Effector CD8-positive, alpha-beta T cell (primary cell): ENCODE measurements at places on chromosomes 2 and 18.
A peak's percentile ranks its signal among the peaks of the same experiment; 100 is the strongest.

DNA sequence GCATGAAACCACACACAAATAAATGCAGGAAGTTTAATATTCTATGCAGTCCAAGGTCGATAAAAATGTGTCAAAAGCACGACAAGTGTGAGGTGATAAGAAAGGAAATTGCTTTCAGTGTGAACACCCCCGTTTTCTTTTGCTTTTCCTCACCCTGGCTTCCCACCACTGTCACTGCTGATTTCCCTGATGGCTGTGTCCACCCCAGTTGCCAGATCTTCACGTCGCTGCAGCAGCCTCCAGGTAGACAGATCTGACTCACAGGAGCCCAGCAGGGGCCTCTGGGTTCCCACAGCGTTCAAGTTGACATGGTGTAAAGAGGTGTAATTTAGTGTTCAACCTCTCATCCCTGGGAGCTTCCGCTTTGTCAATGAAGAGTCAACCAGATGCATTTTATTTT, 128.0 kb upstream of the TACR1 start:
- no peak for DNase-seq

GRCh38 chr2:34316788-34317187, 717.7 kb upstream of the FAM98A start:
- DNase-seq: no peak

- DNase-seq: no peak
Measured at GRCh38 chr2:7994397-7994951, 687.4 kb upstream of the ID2 start.

DNA sequence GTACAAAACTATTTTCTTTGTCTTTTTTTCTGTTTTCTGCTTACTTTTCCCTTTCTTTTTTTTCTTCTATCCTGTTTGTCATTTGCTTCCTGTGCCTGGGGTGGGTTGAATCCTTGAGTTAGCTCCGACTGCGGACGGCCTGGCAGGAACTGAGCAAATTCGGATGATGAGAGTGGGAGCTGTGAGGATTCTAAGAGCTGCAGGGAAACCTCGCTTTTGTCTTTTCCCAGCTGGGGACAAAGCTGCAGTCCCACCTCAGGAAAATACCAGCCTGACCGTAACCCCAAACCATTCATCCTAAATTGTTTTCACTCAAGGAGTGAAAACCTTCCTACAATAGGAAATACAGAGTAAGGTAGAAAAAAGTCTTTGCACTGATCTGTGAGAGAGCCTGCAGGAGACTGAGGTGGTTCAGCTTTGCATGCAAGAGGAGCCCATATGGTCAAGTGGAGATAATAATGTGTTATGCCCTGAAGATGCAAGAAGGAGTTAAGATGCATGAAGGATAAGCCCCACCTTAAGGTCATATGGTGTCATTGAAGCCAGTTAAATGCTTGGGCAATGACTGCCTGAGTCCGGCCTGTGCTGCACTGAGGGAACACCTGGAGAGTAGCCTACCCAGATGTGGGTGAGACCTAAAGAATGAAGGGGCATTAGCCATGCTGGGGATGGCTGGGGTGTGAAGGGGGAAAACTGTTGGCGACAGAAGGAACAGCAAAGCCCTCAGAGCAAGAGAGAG, 31.7 kb upstream of the ARL4C start:
- DNase-seq: no peak

GRCh38 chr2:179412112-179412511, 147.5 kb upstream of the SESTD1 start:
- no peak for DNase-seq

DNA sequence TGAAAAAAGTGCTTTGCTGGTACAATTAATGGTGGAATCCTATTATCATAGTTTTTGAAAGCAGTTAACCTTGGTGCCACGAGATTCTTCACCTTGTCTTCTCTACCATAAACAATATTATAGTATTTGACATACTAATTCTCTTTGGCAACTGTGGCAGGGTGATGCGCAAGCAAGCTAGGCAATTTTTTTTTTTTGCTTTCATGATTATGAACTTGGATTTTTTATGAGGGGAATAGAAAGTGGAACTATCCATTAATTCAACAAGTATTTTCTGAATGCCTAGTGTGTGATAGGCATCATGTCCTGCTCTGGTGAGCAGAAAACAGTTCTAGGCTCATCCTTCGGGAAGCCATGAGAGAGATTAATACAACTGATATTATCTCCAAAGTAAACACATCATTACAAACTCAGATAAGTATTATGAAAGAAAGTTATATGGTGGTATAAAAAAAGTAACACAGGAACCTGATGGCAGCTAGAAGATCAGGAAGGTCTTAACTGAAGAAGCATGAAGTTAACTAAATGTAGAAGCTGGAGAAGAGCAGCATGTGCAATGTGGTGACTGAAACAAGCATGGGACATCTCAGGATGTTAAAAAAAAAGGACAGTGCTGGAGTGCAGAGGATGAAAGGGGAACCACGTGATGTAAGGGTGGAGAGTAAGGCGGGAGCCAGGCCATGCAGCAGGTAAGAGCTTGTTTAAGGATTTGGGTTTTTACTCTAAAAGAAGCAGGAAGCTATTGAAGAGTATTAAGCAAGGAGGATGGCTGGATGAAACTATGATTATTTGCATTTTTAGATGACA, 113.7 kb downstream of the ZEB2 start:
- no peak for DNase-seq

DNA sequence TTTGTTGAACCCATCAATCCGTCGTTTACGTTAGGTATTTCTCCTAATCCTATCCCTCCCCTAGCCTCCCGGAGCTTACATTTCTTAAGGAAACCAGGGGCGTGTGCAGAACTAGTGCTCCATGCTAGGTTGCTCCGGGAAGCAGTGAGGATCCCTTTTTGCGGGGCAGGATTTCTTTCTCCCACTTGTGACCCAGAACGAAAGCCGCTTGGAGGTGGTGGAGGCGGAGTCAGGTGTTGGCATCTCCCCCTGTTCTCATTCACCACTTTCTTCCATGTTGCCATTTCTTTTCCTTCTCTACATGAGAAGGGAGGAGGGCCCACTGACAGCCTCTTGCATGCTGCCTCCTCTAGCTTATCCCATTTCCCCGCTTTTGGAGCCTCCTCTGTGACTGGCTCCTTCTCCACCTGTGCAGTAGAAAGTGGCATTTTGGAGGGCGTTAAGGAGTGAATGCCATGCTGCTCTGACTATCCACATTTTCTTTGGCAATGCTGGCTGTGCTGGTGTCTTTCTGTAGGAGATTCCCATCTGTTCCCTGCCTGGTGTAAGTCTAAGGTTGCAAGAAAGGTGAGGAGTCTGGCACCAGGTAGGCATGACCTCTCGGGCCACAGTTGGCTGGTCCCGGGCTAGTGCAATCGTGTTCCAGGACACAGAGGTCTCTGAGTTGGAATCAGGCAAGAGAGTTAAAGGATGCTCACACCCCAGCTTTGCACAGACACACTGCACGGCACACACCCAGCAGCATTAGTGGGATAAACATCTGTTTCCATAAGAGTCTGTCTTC, 89.5 kb downstream of the ACKR3 start:
- DNase-seq: no peak

DNA sequence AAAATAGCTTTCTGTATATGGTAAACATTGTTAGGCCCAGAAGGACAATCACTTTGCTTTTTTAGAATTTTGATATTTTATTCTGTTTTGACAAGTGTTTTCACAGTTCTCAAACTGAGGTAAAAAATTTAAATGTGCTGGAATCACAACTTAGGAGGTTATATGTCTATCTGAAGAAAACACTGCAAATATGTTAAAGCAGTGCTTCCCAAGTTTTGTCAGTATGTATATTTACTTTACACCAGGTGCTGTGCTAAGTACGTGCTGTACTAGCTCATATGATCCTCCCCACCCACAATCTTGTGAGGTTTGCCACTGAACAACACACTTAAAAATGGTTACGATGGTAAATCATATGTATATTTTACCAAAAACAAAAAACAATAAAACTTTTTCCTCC, 124.2 kb downstream of the CABYR start:
- no peak for DNase-seq

- DNase-seq: no peak
Measured at GRCh38 chr2:142915502-142915901, 38.0 kb downstream of the KYNU start.

- DNase-seq: no peak
Measured at GRCh38 chr18:22813648-22814328, 119.3 kb upstream of the RBBP8 start.

DNA sequence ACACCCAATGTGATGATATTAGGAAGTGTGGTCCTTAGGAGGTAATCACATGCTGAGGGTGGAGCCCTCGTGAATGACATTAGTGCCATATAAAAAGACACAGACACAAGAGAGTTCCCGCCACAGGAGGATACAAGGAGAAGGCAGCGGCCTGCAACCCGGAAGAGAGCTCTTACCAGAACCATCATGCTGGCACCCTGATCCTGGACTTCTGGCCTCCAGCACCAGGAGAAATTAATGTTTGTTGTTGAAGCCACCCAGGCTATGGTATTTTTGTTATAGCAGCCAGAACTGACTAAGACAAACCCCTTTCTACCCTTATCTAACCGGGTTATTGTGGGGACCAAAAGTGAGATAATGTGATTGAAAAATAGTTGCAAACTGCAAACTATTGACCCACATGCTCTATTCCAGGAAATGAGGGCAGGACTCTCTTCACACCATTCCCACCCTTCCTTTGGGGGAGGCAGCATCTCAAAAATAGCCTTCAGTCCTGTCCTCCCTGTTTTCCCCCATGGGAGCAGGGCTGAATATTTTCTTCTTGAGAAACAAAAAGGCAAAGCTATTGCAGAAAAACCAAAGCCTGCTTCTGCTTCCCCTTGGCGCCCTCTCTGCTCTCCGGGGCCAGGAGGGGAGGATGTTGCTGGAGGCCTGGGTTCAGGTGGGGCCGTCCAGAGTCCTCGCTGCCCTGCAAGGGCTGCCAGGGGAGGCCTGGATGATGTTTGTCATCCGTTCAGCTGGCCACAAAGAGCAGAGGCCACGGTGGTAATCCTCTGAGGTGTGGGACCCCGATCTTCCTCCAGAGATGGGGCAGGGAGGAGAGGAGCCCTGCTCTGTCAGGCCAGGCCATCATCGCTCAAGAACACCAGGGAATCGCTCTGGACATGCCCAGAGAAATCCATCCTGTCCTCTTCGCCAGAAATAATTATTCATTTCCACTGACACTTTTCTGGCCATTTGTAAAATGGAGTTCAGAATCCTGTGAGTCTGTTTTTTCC, 73.8 kb upstream of the HAAO start:
- no peak for DNase-seq

DNA sequence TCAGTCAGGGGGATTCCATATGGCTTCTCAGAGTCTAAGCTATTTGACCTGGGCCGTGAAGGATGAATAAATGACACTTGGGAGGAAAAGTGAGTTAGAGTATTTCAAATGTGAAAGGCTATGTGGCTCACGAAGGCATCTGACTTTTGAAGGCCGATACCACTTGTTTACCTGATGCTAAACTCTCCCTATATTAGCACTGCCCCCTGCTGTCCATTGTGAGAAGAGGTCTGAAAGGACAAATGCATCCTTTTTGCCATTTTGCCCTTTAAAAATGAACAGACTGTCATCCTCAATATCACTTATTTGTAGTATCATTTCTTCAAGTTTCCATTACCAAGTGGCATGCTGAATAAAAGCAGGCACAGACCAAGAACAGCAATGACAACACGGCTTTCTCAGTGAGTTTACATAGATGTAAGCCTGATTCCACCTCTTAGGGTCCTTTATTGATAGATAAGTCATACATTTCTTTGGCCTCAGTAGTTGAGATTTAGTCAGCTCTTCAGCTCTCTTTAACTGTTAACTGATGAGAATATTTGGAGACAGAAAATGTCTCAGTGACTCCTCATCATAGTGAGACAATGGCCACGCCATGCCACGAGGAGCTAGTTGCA, 40.1 kb downstream of the DOCK10 start:
- peak; percentile 53 for DNase-seq

- no peak for DNase-seq
Measured at GRCh38 chr2:117704818-117705217, 109.7 kb upstream of the DDX18 start.

GRCh38 chr2:172101821-172102390, 794 bp downstream of the DLX2 start:
- DNase-seq: no peak

GRCh38 chr2:236211296-236211695, 43.1 kb upstream of the GBX2 start:
- no peak for DNase-seq

DNA sequence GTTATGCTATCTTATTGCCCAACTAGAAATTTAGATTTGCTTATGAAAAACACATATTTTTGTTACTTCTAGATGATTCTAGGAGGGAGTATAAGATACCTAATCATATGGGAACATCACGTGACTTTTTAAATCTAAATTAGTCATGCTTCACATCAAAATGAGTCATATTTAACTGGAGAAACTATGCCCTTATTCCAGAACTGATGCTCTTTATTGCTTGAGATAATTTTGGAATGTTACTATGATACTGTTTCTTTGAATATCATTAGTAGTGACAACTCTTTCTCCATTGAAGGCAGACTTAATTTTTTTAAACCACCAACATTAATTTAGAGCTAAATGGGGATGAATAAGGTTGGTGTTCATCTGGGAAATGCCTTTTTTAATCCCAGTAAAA, 19.9 kb upstream of the ELAC1 start:
- DNase-seq: no peak

DNA sequence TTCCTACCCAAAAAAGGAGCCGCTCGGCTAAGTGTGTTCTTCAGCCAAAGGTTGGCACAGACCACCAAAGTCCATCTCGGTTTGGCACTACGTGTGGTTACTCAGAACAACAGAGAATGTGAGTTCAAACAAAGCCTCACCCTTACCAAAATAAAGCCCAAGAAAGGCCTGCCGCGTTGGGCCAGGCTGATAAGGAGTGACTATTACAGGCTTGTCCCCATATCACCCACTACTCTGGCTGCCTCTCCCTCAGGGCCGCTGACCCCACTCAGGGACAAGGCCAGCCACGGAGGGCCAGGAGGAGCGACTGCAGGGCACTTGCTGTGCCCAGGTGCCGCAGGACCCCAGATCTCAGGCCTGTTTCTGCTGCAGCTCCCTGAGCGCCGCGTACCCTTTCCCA, 13.8 kb downstream of the HS1BP3 start:
- no peak for DNase-seq

DNA sequence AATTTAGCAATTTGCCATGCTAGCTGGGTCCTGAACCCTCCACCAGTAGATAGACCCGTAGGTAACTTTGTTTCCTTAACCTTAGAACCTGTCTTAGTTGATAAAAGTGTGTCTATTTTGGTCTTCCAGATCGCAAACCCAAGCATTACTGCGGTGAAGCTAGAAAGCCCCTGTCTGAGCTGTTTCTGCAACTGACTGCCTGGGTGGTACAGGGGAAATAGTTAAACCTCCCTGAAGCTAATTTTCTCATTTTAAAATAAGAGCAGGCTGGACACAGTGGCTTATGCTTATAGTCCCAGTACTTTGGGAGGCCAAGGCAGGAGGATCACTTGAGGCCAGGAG, 101.7 kb upstream of the MSH2 start:
- no peak for DNase-seq

DNA sequence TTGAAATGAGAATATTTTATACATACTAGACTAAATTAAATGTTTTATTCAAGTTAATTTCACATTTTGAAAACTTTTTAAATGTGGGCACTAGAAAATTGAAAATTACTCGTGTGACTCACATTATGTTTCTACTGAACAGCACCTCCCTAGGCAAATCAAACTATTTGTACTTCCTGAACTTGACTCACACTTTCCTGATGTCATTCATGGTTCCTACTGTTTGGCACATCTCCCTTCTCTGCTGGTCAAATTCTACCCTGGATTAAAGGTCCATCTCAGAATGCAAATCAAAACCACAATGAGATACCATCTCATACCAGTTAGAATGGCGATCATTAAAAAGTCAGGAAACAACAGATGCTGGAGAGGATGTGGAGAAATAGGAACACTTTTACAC, 16.7 kb downstream of the LHCGR start:
- no peak for DNase-seq
